ENCODE measurements at places on chromosomes 1 and 21.

DNA sequence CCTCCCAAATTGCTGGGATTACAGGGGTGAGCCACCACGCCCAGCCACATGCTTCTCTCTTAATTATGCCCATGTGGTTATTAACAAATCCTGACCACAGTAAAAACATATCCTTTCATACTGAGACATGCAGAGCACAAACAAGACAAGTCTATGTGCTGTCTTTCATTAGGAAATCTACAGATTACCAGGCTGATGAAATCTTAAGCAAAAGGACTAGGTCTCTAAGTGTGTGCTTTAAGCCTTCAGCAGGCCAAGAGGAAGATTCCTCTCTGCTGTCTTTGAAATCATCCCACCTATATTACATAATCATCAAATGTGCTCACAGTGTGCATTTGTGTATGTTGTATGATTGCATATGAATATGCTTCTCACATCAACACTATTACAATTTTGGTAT, 419.3 kb downstream of the KCTD3 start:
- no peak for DNase-seq

DNA sequence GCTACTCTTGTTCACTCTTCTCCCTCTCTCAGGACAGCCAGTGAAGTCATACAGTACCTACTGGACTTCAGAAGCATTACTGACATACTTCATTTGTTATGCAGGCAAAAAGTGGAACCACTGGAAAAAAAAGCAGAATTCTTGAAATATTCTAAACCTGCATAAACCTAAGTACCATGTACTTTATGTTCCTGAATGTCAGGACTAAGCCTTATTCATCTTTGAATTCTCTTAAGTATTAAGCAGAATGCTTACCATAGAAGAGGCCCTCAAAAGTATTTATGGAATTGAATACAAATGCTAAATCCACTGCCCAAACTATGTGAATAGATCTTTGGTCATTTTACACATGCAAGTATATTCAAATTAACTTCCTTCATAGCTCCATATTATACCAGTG, 7.8 kb downstream of the PSMB2 start:
- no peak for DNase-seq

GRCh38 chr1:225253784-225254183, 174.1 kb downstream of the LBR start:
- no peak for DNase-seq

DNA sequence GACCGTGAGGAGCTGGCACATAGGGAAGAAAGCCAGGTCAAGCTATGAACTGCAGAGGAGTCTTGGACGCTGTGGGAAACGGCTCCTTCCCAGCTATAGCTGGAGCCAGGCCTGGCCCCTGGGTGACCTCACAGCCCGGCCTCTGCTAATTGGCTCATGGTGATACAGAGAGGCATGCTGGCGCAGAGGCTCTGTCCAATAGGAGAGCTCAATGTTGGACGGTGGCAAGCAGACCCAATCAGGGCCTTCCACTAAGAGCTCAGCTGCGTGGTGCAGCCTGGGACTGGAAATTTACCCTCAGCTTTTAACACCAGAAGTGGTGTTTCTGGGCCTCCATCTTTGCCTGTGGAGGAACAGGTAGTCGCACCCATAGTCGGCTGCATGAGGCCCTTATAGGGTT, 64.4 kb upstream of the GRHL3 start:
- no peak for DNase-seq

- DNase-seq = no peak
Observed at GRCh38 chr1:43235451-43236121, 34.2 kb upstream of the TMEM125 start.

DNA sequence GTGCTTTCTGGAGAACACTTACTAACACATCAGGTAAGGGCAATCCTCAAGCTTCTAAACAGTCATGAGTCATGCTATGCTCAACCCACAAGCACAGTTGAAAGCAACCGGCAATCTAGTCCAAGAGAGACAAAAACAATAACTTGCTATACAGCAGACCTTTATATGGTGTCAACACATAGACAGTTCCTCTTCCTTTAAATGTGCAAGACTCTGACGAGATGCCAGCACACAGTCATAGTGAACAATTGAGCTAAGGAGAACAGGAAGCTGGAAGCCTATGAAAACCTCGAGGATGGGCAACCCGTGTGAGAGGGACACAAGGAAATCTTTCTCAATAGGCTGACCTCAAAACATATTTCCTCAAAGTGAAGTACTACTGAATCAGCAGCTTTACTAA, 5.3 kb downstream of the ADIPOR1 start:
- no peak for DNase-seq

- peak; percentile 90 for DNase-seq
Observed at GRCh38 chr1:45303520-45304310, 23.0 kb upstream of the HPDL start.

- no peak for DNase-seq
Observed at GRCh38 chr1:18928406-18928805, 26.1 kb upstream of the ALDH4A1 start.

- no peak for DNase-seq
Observed at GRCh38 chr1:34726861-34727260, 28.0 kb upstream of the GJB5 start.

GRCh38 chr1:3711780-3712451, 40.3 kb upstream of the CCDC27 start:
- DNase-seq = no peak

GRCh38 chr1:197666769-197667285, 108.5 kb downstream of the DENND1B start:
- no peak for DNase-seq

Measured in cerebellar nuclear complex (tissue), 1 donor.